ENCODE measurements at places on chromosomes 1 and 21.

GRCh38 chr1:225990705-225991464 is 8.3 kb downstream of the SDE2 start:
- no peak for DNase-seq

DNA sequence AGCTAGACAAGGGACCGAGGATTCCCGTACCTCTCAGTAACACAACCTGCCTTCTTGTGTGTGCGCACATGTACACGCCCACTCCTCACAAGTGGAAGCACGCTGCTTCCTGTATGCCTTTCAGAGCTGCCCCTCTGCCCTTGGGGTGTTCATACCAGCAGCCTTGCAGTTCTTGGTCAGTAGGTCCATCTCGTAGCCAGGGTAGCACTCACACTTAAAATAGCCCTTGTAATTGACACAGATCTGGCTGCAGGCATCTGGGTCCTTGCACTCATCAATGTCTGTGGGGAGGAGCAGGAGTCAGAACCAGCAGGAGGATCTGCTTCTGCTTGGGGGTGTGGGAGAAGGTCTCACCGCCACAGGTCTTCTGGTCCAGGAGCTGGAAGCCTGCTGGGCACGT is 32.6 kb upstream of the MAGOH start:
- no peak for DNase-seq

DNA sequence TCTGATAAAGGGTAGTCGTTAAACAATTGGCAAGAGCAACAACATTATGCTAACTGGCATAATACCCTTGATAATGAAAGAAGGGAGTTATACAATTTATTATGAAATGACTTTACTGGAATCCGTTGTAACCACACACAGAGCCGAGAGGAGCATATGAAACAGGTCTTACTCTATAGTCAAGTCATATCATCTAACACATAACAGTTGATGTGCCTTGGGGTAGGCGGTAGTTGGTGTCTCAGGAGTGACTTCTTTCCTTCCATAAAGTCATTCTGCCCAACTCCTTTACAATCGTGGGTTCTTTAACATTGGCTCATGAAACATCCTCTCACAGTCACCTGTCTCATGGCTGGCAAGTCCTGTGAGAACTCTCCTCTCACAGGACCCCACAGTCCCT is 225.2 kb downstream of the LTN1 start:
- no peak for DNase-seq

- DNase-seq: no peak
Measured at GRCh38 chr1:232872738-232873137, 67.5 kb downstream of the MAP10 start.

- DNase-seq: no peak
Measured at GRCh38 chr1:203439131-203439730, 36.4 kb upstream of the PRELP start.

GRCh38 chr1:235015291-235015985 is 113.2 kb downstream of the TOMM20 start:
- no peak for DNase-seq

- DNase-seq: no peak
Measured at GRCh38 chr1:111727056-111727455, 12.1 kb downstream of the INKA2 start.
